ENCODE measurements at places on chromosomes 3 and 15. TPM values are rescaled to one million over a fixed set of nuclear protein-coding genes. Genes with fewer than 3 reads are reported as not detected.

CNTN4 gene
- total RNA-seq: not detected

CCRL2 gene
- total RNA-seq: not detected

FANCD2OS gene
- not detected for total RNA-seq

CPEB1 gene
- total RNA-seq: not detected

B3GALNT1 gene
- total RNA-seq: 5.8 TPM

HIGD2B gene
- total RNA-seq: not detected

AQP9 gene
- not detected for total RNA-seq

HEMK1 gene
- 10.8 TPM for total RNA-seq

All from nasal cavity respiratory epithelium epithelial cell of viscerocranial mucosa (primary cell).